ENCODE measurements at places on chromosomes 12 and 14.

- DNase-seq, result no peak
These were observed 83.8 kb upstream of the VRK1 start for GRCh38 chr14:96713426-96713825.

GRCh38 chr12:62249419-62249818 is 10.8 kb upstream of the USP15 start:
- DNase-seq, result no peak

- DNase-seq, result no peak
These were observed 20.7 kb downstream of the IFT43 start for GRCh38 chr14:76006253-76006652.

GRCh38 chr12:113400362-113400761 is 3.3 kb downstream of the SDS start:
- no peak for DNase-seq

DNA sequence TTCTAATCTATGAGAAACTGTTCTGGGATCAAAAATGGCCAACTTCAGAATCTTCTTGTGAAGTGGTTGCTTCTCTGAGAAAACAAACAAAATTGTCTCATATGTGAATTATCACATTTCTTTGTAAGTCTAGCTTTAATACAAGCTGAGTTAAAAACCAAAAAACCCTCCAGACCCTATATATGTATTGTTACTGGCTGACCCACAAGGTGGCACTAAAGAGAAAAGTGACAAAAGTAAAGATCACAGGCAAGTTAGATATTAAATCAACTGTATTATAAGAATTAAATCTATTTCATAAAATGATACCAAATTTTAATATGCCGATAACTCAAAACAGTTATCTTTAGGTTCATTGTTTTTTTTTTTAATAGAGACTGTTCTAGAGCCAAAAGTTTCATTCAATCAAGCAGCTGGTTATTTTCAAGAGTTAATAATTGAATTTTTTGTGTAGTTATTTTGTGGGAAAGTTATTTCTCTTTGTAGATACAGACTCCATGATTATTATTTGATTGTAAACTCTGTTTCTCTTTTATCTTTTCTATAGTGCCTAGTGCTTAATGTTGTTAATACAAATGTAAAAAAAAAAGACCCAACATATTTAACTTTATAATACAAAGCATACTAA is 7.5 kb upstream of the TRHDE start:
- DNase-seq, result no peak

DNA sequence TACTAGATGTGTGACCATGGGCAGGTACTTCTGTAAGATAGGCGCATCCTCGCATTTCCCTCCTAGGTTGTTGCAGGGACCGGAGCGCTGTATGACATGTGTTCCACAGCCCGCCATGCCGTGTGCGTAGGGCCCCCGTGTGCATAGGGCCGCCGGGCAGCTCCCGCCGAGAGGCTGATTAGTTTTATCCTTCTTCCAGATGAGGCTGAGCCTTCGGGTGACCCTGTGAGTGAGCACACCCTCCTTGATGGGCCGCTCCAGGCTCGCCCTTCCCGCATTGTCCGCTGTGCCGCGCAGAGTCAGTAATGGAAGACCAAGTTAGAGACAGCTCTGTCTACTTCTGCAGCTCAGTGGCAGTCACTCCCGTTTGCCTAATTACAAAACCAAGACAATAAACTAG is 72.9 kb upstream of the DYNC1H1 start:
- DNase-seq, result no peak

GRCh38 chr14:56046996-56047395 is 71.2 kb upstream of the PELI2 start:
- no peak for DNase-seq

- DNase-seq, result peak; percentile 20
These were observed at the start of gene PRICKLE1 for GRCh38 chr12:42589465-42590329. PRICKLE1 (minus strand) TSS chr12:42589746; CDS start chr12:42472516, 117,230 bp downstream.

- no peak for DNase-seq
These were observed 598.4 kb downstream of the RPL10L start for GRCh38 chr14:46053221-46053620.

GRCh38 chr12:58496411-58497190 is 423.7 kb downstream of the LRIG3 start:
- DNase-seq, result no peak

DNA sequence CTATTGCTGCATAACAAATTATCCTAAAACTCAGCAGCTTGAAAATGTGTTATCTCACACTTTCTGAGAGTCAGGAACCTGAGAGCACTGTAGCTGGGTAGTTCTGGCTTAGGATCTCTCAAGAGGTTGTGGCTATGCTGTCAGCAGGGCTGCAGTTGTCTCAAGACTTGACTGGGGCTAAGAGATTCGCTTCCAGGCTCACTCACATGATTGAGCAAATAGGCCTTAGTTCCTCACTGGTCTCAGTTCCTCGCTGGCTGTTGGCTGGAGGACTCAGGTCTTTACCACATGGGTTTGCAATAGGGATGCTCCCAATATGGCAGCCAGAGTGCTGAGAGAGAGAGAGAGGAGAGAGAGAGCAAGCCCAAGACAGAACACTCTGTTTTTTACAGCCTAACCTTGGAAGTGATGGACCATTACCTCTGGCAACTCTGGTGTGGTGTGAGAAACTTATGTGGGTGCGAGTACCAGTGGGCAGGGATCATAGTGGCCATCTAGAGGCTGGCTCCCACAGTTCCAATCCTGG is 15.9 kb upstream of the DHRS2 start:
- DNase-seq, result no peak

- DNase-seq, result no peak
These were observed 172.8 kb downstream of the BCL11B start for GRCh38 chr14:99099051-99099787.

GRCh38 chr12:65517656-65518210 is 239.2 kb downstream of the MSRB3 start:
- DNase-seq, result no peak

- DNase-seq, result no peak
These were observed 35.9 kb downstream of the ALDH1L2 start for GRCh38 chr12:105048315-105048714.

GRCh38 chr14:89202413-89203190 is 214.4 kb downstream of the FOXN3 start:
- DNase-seq, result no peak

- DNase-seq, result no peak
These were observed 796.4 kb downstream of the AACS start for GRCh38 chr12:125861299-125862281.

GRCh38 chr14:64232095-64232838 is 61.9 kb downstream of the ESR2 start:
- DNase-seq, result peak; percentile 23

- no peak for DNase-seq
These were observed 259.0 kb downstream of the CCDC59 start for GRCh38 chr12:82099216-82099615.

DNA sequence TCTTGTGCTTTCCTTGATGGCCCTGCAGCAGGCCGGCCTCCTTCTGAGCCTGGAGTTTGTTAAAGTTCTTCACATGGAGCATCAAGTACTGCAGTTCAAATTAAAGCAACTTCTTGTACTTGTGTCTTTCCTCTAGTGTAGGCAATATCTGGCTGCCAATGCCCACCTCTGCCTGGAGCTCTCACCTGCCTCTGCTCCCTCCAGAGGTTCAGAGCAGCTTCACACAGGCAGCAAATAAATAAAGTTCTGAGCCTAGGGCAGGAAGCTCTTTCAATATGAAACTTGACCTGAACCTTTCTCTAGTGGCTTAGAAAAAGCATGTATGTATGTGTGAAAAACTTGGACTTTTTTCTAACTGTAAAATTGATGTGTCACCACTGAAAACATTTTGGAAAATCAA is 65.9 kb downstream of the ITPR2 start:
- DNase-seq, result no peak

GRCh38 chr14:39483682-39484081 is 51.4 kb upstream of the FBXO33 start:
- no peak for DNase-seq

- no peak for DNase-seq
These were observed 88.7 kb upstream of the MUCL1 start for GRCh38 chr12:54765652-54766051.

DNA sequence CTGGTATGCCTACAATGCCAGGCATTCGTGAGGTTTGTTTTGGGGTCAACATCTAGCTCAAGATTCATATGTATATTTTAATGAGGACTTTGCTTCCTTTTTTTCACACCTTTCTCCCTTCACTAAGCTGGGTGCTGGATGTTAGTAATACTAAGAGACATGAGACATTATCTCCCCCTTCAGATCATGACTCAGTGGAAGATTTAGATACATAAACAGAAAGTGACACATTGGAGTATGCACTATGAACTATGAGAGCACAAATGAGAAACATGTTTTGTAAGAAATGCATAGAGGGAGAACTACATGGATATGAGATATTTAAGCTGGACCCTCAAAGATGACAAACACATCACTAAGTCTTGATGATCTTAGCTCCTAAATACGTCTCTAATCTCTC is 286.3 kb downstream of the RPAP3 start:
- no peak for DNase-seq

- no peak for DNase-seq
These were observed 79.9 kb upstream of the CD163 start for GRCh38 chr12:7583471-7583870.

GRCh38 chr12:18969512-18969911 is 160.0 kb upstream of the PLEKHA5 start:
- no peak for DNase-seq

GRCh38 chr12:44193281-44193680 is 357.4 kb downstream of the TMEM117 start:
- DNase-seq, result no peak

DNA sequence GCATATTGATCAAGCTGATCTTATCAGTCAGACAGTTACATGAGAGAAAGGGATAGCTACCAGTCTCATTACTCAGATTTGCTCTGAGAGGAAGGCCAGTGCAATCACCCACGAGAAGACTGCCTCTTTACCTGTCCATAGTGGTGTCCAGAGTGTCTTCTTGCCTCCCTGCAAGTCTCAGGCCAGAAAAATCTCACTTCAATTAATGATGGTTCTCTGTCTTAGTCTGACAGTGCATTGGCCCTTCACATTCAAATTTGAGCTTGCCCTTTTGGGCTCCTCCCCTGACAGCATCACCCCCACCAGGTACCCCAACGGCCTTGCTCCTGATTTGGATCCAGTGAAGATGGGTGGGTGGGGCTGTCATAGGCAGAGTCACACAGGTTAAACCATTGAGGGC is at the start of gene AICDA:
Gene AICDA (minus strand): TSS at position 231 of the 400 bp plus-strand sequence. CDS start 92 bp downstream, at position 139.
- no peak for DNase-seq

DNA sequence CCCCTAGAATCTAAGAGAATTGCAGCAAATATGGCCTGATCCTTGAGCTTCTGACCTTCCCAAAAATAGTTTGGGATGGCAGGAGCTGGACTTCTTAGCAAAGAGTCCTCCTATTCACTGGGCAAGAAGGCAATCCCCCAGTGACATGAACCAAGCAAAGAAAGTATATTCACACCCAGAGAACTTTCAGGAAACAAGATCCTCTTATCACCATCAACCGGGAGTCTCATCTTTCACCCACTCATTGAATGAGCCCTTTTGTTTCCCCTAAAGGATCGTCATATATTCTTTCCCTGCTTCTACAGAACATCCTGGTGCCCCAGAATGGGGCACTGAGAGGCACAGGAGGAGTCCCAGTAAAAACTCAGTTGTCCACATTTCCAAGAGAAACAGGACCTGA is 19.7 kb downstream of the SPTB start:
- DNase-seq, result no peak

DNA sequence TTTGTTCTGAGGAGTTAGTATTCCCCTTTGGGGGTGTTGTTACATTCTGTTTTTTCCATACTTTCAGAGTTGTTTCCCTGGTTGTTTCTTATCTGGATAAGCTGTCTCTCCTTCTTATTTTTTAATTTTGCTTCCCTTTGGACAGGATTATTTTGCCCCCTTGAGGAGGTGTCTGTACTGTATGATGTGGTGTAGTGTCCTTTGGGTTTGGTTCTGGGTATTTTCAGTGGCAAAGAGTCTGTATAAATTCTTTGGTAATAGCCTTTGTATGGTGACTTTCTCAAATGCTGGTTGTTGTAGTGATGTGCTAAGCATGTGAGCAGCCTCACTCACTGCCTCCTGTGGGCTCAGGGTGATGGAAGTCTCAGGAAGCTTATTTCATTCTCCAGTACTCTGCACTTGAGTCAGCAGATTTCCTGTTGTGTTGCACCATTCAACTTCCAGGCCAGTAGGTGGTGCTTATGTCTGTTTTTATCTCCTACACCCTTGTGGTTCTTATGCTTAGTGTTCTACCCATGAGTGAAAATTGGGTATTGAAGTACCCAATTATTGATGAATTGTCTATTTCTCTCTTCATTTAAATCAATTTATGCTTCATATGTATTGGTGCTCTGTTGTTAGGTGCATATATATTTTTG is 103.3 kb upstream of the PMCH start:
- no peak for DNase-seq

GRCh38 chr12:62722971-62723680 is 211.8 kb downstream of the PPM1H start:
- DNase-seq, result no peak

DNA sequence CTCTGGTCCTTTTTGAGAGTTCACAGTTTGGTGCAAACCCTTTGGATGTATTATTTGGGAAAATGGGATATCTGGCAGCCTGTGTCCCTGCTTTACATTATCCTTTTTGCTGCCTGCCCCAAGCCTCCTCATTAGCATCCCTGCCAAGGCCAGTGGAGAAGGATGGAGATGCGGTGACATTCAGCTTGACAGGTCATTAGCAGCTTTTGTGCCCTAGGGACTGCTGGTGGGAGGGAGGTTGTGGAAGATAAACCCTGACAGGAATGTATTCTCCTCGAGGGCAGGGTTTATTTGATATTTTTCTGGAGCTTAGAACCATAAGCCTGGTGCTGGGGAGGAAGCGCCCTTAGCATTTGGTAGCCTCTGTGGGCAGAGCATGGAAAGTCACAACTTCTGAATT is 49.3 kb downstream of the PTPN11 start:
- DNase-seq, result no peak

DNA sequence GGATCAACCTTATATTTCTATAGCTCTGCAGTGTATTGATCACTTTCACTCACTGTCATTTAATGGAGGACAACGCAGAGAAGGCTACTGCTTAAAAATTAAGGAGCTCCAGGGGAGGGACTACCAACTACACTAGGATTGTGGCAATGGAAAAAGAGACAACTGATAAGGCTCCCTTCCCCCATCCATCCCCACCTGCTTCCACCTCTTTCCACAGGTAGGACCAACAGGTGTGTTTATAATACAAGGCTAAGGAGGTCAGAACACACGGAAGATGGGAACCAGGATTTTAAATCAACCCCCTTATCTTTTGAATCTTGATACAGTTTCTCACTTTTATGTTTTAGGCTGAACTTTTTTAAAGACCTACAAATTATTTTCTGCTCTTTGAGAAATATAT is 90.8 kb downstream of the STAB2 start:
- DNase-seq, result no peak

- DNase-seq, result no peak
These were observed 288.7 kb upstream of the FLRT2 start for GRCh38 chr14:85241022-85241855.

DNA sequence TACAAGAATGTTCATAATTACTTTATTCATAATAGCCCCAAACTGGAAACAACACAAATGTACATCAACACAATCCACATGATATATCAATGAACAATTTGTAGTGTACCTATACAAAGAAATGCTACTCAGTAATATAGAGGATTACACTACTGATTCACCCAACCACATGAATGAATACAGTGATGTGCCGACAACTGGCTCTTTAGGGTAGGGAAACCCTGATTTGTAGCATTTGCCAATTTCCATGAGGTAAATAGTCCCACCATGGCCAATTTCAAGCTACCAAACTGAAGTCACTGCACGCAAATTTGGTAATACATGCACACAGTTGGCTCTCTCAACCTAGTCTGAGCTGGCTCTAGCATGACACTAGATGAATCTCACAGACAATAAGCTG is 190.4 kb upstream of the KRR1 start:
- DNase-seq, result no peak

Data from activated CD4-positive, alpha-beta T cell treated with anti-CD3 and anti-CD28 coated beads, Interleukin-2, amount 50 U/mL, for 48 hours (primary cell).